ENCODE measurements at places on chromosomes 7 and 10. TPM values are rescaled to one million over a fixed set of nuclear protein-coding genes. Genes with fewer than 3 reads are reported as not detected.

C10orf95 gene
- 1.6 TPM for total RNA-seq

RBP4 gene
- not detected for total RNA-seq

NEURL1 gene
- 0.83 TPM for total RNA-seq

SFMBT2 gene
- 20.0 TPM for total RNA-seq

NKX2-3 gene
- not detected for total RNA-seq

GRCh38 chr7:36905841-36906240, 181.5 kb upstream of the AOAH start:
- no peak overlapping the region for H3K27ac ChIP-seq
- no peak overlapping the region for H3K4me3 ChIP-seq
- no peaks in the 10 kb centered on the region for H3K4me1 ChIP-seq
- no peaks in the 10 kb centered on the region for H3K36me3 ChIP-seq
- DNase-seq = no peak

DNA sequence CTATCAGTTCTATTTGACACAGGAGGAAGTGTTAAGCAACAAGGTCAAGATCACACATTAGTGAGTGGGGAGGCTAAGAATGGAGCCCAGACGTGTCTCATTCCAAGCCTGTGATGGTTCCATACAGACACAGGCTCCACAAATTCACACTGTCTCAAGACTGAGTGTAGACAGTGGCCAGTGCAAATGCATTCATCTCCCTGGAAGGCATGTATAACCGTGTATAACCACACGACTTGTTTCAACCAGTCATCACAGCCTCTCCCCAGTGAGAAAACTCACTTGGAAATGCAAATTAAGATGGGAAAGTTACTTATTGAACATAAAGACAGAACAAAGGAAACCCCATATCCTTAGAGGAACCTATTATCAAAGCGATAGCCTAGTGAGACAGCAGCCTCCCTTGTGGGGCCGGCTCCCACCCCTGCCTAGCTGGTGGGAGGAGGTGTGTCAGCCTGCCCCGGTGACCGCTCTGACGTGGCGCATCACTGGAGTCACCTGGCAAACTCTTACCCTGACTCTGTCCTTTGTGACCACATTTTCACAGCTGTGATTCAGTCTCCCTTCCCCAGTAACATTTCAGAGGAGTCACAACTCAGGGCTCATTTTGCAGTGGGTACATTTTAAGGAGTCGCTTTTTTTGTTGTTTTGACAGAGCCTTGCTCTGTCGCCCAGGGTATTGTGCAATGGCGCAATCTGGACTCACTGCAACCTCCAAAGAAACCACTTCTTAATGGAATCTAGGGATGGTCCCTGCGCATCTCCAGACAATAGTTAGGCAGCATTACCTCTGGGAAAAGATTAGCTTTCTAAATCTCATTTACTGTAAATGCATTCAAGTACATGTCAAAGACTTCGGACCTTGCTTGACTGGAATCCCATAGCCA, 126.6 kb upstream of the PARD3 start:
- H3K27me3 ChIP-seq = no peaks in the 10 kb centered on the region
- no peaks in the 10 kb centered on the region for H3K36me3 ChIP-seq
- H3K4me1 ChIP-seq = no peaks in the 10 kb centered on the region
- H3K27ac ChIP-seq = no peak overlapping the region
- DNase-seq = no peak

- DNase-seq = no peak
- H3K4me3 ChIP-seq = no peak overlapping the region
- H3K27ac ChIP-seq = no peak overlapping the region
- H3K27me3 ChIP-seq = no peaks in the 10 kb centered on the region
- no peaks in the 10 kb centered on the region for H3K4me1 ChIP-seq
- H3K36me3 ChIP-seq = no peaks in the 10 kb centered on the region
These were observed 241.0 kb downstream of the PPP1R3A start for GRCh38 chr7:113677811-113678210.

- H3K27ac ChIP-seq = peak overlapping the region; percentile 70
- H3K36me3 ChIP-seq = peaks cover 5% of the 10 kb centered on the region
- H3K4me3 ChIP-seq = no peak overlapping the region
- peaks cover 23% of the 10 kb centered on the region for H3K4me1 ChIP-seq
- DNase-seq = no peak
These were observed 36.3 kb upstream of the IL15RA start for GRCh38 chr10:6013413-6014192.

GRCh38 chr10:71334221-71334791, 15.2 kb downstream of the SLC29A3 start:
- DNase-seq = no peak
- H3K4me1 ChIP-seq = no peaks in the 10 kb centered on the region
- no peak overlapping the region for H3K4me3 ChIP-seq
- H3K36me3 ChIP-seq = no peaks in the 10 kb centered on the region
- no peak overlapping the region for H3K27ac ChIP-seq

DNA sequence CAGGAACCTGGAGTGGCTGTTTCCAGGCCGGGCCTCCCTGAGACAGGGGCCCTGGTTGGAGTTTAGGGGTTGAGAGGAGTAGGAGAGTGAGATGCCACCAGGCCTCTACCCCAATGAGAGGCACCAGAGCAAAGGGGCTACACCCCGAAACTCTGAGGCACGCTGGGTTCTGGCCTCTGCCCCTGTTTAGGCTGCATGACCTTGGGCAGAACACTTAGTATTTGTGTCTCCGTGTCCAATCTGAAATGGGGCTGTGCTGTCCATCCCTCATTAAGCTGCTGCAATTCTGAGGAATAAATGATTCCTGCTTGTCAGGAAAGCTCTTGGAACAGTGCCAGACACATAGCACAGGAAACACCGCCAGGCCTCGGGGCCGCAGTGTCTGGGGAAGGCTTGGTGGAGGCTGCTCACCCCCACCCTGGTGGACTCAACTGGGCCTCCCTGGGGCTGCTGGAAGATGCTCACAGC, 40.5 kb upstream of the SAMD8 start:
- no peaks in the 10 kb centered on the region for H3K36me3 ChIP-seq
- H3K4me1 ChIP-seq = no peaks in the 10 kb centered on the region
- H3K27me3 ChIP-seq = no peaks in the 10 kb centered on the region
- no peak overlapping the region for H3K27ac ChIP-seq
- no peak overlapping the region for H3K4me3 ChIP-seq

DNA sequence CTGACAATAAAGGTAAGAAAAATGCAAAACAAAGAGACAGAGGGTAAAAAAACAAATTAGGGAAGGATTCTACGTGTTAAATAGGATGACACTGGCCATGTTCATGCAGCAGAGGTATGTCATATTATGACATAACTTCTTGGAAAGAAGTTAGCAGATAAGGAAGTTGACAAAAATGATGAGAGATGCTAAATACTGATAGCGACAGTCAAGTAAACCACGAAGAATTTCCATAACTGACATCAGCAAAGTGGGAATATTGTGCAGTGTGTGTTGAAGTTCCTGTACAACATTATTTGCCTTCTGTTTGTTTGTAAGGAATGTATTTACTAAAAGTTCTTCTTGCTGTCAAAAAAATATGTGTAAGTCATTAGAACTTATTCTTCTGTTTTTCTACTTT, 29.5 kb downstream of the MDH2 start:
- H3K4me3 ChIP-seq = no peak overlapping the region
- H3K36me3 ChIP-seq = no peaks in the 10 kb centered on the region
- DNase-seq = no peak
- H3K27me3 ChIP-seq = no peaks in the 10 kb centered on the region
- H3K4me1 ChIP-seq = no peaks in the 10 kb centered on the region

DNA sequence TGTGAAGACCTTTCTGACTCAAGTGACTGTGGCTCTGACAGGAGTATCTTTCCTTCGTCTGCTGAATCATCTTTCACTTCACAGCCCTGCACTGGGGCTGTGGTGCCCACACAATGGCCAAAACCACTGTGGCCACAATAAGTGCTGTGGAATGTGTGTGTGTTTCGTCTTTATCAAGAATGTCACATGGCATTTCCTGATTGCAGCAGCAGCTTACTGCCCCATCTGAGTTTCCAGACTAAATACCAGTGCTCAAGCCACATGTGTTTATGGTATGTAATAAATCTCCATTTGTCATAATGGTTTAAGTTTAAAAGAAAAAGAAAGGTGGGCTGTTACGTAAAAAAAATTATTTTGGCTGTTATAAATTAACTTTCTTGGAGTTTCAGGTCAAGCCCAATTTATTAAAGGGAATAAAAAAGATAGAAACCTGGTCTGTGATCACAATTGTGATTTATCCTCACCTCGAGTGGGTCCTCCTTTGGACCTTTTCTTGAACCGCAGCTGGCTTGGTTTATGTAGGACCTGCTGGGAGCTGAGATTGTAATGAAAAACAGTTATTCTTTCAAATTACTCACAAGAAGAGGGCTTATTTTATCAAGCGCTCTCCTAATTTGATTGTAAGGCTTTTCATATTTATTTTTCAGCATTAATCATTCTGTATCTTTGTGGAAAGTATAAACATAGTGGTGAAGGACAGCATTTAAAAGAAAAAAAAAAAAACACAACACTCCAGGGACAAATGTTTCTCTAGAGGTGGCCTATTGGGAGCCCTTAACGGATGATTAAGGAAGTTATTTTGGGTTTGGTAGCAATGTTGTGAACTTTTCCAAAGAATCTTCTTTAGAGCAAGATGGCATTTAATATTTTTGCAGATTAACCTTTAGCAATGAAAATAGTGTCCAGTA, 116.2 kb downstream of the LRMDA start:
- no peak for DNase-seq
- H3K36me3 ChIP-seq = no peaks in the 10 kb centered on the region
- H3K27ac ChIP-seq = no peak overlapping the region
- no peaks in the 10 kb centered on the region for H3K4me1 ChIP-seq
- H3K4me3 ChIP-seq = no peak overlapping the region

DNA sequence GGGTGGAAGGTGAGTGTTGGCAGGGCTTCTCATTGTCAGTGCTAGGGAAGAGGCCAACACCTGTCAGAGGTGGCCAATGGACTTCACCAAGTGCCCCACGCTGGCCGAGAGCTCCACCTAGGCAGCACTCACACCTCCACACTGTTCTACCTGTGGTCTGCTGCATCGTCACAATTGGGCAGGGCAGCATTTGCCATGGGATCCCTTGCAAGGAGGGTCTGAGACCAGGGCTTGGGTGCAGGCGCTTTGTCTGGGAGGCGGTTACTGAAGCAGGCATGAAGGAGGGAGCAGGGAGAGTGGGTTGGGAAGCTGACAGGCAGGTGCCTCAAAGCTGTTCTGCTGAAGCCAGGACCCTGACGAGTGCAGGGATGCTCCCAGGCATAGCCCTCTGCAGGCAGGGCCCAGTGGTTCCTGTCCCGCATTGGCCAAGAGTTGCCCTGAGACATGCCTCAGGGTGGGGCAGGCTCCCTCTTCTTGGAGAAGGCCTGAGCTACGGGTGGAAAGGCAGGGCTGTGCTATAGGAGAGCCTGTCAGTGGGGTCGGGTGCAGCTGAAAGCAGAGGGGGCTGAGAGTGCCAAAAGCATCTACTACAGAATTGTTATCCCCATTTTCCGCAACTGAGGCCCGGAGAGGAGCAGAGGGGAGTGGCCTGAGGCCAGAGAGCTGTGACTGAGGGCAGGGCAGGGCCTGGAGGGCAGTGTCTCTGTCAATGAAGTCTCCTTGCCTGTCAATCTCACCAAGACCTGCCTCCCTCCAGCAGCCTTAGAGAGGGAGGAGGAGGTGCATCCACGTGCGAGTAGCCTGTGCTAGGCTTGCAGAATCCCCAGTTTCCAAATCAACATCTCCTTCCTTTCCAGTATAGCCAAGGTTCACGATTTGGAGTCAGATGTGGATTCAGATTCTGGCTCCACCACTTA, 4.0 kb downstream of the RBP3 start:
- no peak overlapping the region for H3K4me3 ChIP-seq
- H3K27ac ChIP-seq = no peak overlapping the region
- no peaks in the 10 kb centered on the region for H3K27me3 ChIP-seq
- H3K36me3 ChIP-seq = no peaks in the 10 kb centered on the region
- DNase-seq = no peak

GRCh38 chr10:13268841-13269240, 31.0 kb downstream of the PHYH start:
- no peak overlapping the region for H3K27ac ChIP-seq
- no peaks in the 10 kb centered on the region for H3K36me3 ChIP-seq
- H3K27me3 ChIP-seq = no peaks in the 10 kb centered on the region
- H3K4me1 ChIP-seq = peaks cover 8% of the 10 kb centered on the region
- no peak for DNase-seq

DNA sequence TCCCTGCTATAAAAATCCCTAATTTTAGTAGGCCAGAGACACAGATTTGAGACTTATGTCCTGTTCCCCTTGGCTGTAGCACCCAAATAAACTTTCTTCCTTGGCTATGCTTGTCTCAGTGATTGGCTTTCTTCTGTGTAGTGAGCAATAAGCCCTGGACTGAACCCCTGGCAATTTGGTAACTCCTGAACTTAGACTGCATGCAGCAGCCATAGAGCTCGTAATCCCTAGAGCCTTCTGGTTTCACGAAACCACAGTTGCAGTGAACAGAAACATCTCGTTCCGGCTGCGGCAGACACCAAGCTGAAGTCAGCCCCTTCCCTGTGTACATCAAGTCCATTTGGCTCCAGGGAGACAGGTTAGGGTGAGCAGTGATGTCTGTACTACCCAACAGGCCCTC, 172.2 kb downstream of the LYZL1 start:
- no peak overlapping the region for H3K27ac ChIP-seq
- no peaks in the 10 kb centered on the region for H3K27me3 ChIP-seq
- no peak overlapping the region for H3K4me3 ChIP-seq
- DNase-seq = no peak

- H3K4me1 ChIP-seq = peaks cover 18% of the 10 kb centered on the region
- H3K4me3 ChIP-seq = no peak overlapping the region
- peak overlapping the region; percentile 19 for H3K27ac ChIP-seq
- no peaks in the 10 kb centered on the region for H3K27me3 ChIP-seq
These were observed 43.7 kb downstream of the CH25H start for GRCh38 chr10:89163265-89163995.

DNA sequence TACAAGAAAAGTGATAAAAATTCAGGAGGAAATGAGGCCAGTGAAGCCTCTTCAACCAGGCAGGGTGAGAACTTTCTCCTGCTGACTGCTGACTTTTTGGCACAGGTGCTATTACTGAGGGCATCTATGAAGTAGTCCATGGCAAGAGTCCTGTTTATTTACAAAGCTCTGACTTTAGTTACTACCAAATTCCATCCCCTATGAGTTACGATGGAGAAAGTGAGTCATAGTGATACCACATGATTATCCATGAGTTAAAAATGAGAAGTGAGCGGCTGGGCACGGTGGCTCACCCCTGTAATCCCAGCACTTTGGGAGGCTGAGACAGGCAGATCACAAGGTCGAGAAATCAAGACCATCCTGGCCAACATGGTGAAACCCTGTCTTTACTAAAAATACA, 19.9 kb downstream of the CCDC3 start:
- no peak for DNase-seq
- no peaks in the 10 kb centered on the region for H3K27me3 ChIP-seq
- H3K4me1 ChIP-seq = no peaks in the 10 kb centered on the region

- no peaks in the 10 kb centered on the region for H3K4me1 ChIP-seq
- no peak overlapping the region for H3K27ac ChIP-seq
- no peak for DNase-seq
- H3K4me3 ChIP-seq = no peak overlapping the region
- H3K36me3 ChIP-seq = no peaks in the 10 kb centered on the region
- no peaks in the 10 kb centered on the region for H3K27me3 ChIP-seq
These were observed 691.0 kb upstream of the LRRTM3 start for GRCh38 chr10:66234872-66235271.

DNA sequence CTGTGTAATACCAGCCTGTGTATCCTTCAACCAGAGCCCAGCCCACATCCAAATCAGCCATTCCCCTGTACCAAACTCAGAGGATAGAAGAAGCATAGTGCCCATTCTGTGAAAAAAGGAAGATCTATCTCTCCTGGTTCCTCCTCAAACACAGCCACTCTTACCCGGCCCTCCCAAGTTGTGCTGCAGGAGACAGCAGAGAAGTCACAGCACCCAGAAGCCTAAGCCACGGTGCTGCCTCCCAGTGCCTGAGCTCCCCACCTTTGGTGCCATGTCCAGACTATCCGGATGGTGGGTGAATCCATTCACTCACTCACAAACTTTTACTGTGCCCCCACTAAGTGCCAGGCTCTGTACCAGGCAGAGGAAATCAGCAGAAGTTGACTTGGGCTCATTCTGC, 166.0 kb upstream of the ZMIZ1 start:
- H3K36me3 ChIP-seq = no peaks in the 10 kb centered on the region
- DNase-seq = no peak
- H3K4me3 ChIP-seq = no peak overlapping the region
- no peaks in the 10 kb centered on the region for H3K4me1 ChIP-seq
